ENCODE measurements at places on chromosomes 1 and 21.

- peak; percentile 54 for DNase-seq
Measured at GRCh38 chr1:154867064-154867825, 2.8 kb downstream of the KCNN3 start.

DNA sequence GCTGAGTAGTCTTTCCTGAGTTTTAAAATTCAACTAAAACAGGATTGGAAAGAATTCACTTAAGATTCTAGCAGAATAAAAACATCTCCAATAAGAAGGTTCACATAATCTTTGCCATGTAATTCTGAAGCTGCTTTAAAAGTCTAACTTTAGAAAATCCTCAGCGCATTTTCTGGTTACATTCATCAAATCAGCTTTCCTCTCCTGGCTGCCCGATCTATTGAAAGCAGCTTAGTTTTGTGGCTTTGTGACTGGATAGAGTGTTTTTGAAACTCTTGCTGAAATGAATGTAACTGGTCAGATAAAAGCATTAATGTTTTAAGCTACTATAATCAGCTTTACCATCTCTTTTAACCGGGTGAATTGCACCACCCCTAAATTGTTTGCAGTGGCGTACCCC is 66.8 kb downstream of the DOP1B start:
- DNase-seq: no peak

DNA sequence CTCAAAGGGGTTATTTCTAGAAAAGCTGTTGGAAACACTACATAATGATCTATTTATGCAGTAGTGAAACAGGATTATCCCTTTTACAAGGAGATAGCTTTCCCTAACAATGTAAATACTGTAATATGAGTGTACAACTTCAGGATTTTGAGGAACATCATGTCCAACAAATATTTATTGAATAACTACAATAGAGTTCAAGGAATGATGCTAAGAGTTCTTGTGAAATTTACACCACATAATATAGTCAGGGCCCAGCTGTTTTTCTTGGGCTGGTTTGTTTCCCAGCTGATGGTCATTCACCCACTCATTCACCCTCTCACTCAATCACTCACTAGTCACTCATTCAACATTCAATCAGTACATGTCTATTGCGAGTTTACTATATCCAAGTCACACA is 12.3 kb upstream of the LYPLAL1 start:
- DNase-seq: no peak

DNA sequence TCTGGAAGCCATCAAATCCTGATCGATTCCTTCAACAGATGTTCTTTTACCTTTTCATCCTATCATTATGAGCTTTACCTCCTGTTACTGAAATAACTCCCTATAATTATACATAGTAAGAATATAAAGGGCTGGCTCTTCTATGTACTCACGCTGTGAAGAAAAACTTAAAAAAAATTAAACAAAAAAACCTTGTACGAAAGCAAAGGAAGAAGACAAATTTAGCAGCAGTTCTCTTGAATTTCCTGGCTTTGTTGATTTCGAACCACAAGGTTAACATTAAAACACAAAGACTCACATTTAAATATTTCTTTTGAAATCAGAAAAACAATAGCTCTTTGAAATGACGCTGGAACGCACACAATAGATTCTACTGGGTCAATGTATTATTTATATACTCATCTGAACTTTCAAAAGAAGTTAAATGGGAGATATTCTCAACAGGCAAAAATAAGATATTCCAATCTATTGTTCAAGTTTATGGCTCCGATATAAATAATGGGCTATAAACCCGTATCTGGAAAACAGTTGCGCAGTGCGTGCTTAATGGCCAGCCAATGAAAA is 13.6 kb upstream of the SPEN start:
- DNase-seq: no peak

All from NCI-H187 (cell line).